GM19239 (cell line): ENCODE measurements at places on chromosomes 2 and 18.
A peak's percentile ranks its signal among the peaks of the same experiment; 100 is the strongest.

DNA sequence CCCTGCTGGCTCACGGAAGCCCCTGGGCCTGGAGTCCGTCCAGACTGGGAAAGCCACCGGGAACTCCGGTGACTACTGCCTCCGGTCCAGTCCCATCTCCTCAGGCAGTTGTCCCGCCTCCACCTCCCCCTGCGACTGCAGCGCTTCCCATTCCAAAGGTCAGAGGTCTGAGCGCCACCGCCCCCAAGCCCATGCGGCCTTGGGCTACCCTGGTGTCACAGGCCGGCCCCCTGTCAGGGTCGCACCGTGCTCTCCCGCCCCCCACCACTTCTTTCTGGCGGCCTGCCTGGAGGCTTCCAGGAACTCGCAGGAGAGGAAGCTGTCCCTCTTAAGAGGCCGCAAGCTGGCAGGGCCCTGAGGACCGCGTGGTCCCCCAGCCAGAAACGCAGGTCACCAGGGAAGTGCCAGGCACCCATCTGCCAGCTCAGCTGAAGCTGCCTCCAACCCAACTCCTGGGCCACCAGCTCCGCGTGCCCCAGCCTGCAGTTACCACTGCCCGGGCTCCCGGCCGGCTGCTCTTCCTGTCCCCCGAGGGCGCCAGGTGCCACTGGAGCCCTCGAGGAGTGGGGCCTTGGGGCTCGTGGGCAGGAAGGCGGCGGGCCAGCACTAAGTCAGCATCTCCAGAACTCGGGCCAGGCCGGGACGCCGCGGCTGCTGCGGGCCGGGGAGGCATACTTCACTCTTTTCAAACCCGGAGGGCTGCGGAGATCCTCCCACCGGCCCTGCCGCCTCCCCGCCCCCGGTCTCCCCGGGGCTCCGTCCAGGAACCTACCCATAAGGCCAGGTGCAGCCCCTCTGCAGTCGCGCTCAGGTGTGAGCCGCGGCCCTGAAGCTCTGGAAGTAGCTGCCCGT lies 83.3 kb upstream of the POMC start:
- DNase-seq: peak; percentile 83

GRCh38 chr18:36191286-36191685 lies 4.0 kb downstream of the MOCOS start:
- DNase-seq: no peak

DNA sequence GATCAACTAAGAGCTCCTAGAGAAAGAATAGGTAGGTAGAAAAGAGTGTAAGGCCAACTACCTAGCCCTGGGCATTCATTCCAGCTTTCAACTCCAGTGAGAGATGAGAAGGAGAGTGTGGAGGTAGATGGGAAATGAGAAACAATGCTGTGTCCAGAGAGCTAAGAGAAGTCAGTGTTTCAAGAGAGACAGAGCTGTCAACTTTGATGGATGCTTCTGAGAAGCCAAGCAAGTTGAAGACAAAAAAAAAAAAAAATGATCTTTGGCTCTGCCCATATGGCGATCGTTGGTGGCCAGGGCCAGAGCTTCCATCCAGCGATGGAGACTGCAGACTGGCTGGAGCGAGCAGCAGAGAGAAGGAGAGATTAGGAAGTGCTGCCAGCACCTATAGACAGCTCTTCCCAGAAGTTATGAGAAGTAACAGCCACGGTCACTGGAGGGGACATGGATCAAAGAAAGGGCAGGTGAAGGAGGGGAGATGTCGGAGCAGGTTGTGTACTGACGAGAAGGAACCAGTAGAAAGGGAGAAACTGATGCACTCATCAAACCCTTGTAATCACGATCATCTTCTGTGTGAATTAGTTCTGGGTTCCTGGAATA lies 112.4 kb upstream of the PPP1CB start:
- no peak for DNase-seq

DNA sequence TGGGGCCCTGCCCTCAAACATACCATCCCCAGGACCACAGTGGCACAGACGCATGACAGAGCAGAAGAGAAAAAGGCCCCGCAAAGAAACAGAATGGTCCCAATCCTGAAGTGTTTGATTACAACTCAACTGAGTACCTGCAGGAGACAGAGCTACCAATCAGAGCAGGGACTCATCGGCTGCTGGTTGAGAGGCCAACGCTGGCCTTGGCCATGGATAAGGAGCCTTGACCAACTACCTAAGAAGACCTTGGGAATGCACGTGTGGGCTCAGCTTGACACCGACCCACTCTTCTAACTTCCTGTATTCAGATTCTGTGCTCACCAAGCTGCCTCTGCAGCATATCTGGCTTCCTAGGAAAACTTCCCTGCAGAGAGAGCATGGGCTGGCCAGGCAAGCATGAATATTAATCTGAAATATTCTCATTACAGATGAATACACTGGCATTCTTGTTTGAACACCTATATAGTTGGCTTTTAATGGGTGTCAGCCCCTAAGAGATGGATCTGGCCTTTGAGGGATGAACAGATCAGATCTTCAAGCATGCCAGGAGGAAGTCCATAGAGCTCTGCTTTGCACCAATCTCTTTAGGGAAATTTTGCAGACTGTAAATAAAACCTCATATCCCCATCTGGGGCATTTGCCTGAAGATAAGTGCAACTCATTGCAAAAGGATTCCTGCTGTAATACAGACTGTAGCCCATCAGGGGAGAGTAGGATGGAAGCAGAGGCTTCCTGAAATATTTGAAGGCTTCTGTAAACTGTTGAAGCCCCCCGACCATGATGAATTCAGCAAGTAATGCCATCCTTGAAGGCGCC lies 135.4 kb downstream of the BCL2 start:
- no peak for DNase-seq

DNA sequence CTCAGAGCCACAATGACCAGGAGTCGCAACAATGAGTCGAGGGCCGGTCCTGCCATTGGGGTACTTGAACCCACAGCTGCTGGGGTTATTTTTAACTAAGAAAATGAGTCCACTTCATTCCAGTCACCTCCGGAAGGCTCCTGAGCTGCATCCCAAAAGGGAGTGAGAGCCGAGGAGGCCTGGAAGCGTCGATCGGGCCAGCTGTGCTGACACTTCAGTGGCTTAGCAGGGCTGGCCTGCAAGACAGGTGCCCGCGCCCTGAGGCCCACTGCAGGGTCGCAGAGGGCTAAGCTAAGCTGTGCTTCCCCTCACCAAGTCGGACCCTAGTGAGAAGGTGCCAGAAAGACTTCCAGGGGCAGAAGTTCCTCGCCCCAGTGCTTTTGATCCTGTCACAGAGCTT lies 21.1 kb downstream of the TBC1D8 start:
- no peak for DNase-seq

DNA sequence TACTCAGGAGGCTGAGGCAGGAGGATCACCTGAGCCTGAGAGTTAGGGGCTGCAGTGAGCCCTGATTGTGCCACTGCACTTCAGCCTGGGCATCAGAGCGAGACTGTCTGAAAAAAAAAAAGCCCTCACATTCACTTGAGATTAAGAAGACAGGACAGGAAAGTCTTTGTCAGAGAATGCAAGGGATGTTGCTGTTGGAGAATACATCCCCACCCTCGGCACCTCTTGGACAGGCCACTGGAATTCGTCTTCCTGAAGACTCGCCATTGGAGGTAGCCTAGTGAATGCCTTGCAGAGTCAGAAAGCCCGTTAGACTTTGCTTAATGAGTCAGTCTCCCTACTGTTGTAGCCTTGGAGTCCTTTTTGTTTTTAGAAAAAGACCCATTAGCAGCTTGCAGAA lies 205.6 kb downstream of the FAM210A start:
- DNase-seq: no peak

DNA sequence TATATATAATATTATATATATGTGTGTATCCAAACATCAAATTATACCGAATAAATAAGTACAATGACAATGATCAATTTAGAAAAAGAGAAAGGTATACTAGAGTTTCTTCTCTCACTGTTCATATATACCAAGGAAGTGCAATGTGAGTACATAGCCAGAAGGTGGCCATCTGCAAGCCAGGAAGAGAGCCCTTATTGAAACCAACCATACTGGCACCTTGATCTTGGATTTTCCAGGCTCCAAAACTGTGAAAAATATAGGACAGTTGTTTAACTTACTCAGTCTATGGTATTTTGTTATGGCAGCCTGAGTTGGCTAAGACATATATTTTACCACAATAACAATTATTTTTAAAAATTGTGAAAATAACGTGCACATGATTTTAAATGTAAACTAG lies 1490.2 kb upstream of the SLC39A10 start:
- no peak for DNase-seq

GRCh38 chr2:183162362-183162761 lies 38.1 kb downstream of the NUP35 start:
- no peak for DNase-seq

DNA sequence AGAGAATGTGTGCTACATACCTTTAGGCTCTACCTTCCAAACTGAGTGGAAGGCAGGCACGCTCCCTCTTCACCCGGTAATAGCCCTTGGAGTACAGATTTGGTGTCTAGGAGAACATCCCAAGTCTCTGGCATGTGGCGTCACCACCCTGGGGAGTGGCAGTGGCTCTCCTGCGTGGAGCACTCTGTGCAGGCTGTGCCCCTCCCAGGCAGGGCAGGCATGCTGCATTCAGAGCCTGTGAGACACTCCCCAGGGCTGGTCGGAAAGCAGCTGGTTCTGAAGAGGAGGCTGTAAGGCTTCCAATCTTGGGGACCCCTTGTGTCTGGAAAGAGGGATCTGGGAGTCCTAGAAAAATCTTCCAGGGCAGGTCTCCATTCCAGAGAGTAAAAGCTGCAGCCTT lies 193.3 kb downstream of the ANKRD30B start:
- DNase-seq: no peak

GRCh38 chr2:240988571-240989271 lies 9.7 kb upstream of the SNED1 start:
- no peak for DNase-seq

GRCh38 chr2:2405780-2406179 lies 74.7 kb upstream of the MYT1L start:
- no peak for DNase-seq

DNA sequence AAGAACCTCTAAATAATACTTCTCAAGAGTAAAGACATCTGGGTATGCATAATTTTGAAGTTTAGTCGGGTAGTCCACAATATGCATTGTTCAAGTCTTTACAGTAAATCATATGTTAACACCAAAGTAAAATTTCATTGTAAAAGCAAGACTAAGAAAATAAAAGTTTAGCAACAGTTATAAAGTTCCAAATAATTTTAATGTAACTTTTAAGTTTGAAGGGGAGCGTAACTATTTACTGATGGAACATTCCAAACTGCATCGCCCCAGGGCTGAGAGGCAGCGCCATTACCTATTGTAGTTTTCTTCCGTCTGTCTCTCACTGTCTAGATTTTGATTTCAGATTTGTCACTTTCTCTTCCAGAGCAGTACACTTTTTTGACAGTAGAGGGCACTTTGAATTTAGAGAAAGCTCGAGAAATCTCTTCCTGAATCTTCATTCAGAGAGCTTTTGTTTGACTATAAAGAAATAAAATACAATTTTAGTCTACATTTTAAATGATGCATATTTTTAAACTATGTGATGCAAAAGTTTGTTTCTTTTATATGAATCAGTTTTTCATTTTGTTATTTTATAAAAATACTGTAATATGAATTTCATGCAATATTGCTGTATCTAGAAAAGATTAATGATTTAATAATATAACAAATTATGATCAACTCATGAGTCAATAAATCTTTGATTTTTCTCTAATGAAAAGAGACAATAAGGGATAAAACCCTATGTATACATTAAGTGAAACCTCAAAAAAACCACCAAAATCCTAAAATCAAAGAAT lies 389.8 kb downstream of the FIGN start:
- peak; percentile 20 for DNase-seq

GRCh38 chr2:46632349-46632748 lies 153.0 kb downstream of the TMEM247 start:
- no peak for DNase-seq

DNA sequence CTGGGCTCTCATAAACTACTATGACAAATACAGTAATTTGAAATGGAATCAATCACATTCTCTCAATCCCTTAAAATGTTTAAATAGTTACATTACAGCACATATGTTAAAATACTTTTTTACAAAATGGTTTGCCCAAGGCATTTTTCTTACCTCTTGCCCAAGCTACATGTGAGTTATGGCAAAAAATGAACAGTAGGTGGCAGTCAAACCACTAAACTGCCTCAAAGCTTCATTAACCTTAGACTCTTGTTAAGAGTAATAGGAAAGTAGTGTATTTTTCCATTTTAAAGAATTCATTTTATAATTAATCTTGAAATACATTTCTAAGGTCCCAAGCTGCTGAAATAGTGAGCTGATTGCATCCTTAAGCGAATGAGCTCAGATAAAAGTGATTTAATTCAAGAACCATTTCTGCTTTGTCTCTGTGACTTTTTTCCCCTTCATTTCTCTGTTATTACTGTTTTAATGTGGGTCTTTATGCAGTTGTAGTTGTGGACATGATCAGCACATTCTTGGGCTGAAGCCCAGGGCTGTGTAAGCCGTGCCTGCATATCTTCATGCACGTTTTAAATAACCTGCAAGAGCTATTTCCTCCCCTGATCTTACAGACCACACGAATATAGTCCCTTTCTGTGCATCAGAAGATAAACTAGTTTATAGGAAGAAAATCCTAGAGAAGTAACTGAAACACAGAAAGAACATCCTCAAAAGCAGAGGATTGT lies 311.8 kb downstream of the LNPK start:
- DNase-seq: peak; percentile 15

GRCh38 chr18:37362158-37362890 lies 203.3 kb downstream of the CELF4 start:
- DNase-seq: no peak

DNA sequence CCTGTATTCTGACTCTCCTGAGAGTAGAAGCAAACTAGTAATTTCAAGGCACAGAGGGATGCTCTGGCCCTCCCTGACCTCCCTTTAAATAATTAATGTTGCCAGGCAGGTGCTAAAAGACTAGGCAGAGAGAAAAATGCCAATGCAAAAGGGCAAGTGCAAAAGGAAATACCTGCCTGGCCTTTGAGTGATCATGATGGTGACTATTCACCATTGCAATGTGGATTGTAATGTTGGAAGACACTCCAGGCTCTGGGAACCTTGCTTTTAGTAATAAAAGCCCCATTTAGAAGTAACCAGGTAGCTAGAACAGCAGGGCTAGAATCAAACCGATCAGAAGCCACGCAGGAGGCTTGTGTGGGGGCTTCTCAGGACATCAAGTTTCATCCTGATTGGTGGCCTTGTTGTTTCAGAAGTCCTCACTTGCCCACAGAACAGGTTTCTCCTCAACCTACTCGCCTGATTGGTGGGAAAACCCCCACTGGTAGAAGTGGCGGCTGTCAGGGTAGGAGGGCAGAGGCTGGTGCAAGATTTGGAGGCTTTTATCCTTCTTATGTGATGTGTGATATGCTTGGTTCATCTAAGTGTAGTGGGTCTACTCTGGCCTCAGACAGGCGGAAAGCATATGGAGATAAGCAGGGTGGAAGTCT lies 16.0 kb upstream of the CHRNA1 start:
- no peak for DNase-seq
